ENCODE measurements at places on chromosomes 6 and 20. TPM values are rescaled to one million over a fixed set of nuclear protein-coding genes. Genes with fewer than 3 reads are reported as not detected.

GRCh38 chr6:123117145-123117908 lies 121.3 kb downstream of the CLVS2 start:
- H3K36me3 ChIP-seq = no peaks in the 10 kb centered on the region
- H3K27me3 ChIP-seq = no peaks in the 10 kb centered on the region
- no peak overlapping the region for H3K27ac ChIP-seq
- no peaks in the 10 kb centered on the region for H3K4me1 ChIP-seq
- H3K4me3 ChIP-seq = no peak overlapping the region

- DNase-seq = no peak
- H3K27me3 ChIP-seq = no peaks in the 10 kb centered on the region
- no peaks in the 10 kb centered on the region for H3K36me3 ChIP-seq
- H3K27ac ChIP-seq = no peak overlapping the region
- no peaks in the 10 kb centered on the region for H3K4me1 ChIP-seq
These were observed 81.9 kb downstream of the PLCB1 start for GRCh38 chr20:8213831-8214587.

DNA sequence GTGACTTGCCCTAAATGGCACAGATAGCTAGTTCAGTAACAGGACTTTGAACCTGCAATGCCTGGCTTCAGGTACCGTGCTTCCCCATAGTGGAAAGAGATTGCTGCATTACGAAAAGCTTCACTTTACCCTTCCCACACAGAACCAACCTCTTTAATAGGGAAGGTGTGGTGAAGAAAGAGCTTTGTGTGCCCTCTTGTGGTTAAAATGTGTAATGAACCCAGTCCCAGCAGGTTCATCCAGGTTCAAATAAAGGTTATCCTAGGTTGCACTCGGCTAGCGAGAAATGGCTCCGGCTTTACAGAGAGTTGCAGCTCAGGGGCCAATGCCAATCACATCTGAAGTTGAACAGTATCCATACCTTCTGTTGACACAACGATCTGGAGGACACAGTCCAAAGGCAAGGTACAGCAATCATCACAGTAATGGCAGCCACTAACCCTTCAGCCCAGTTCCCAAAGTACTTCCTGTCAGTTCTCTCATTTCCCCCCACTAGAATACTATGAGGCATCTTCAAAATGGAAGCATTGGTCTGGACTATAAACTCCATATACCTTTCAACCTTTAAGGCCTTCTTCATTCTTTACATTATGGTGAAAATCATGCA lies 3.0 kb downstream of the DEFB115 start:
- no peaks in the 10 kb centered on the region for H3K36me3 ChIP-seq
- no peak for DNase-seq
- H3K27ac ChIP-seq = no peak overlapping the region
- no peaks in the 10 kb centered on the region for H3K27me3 ChIP-seq

SLC24A3 gene
- total RNA-seq = 31.4 TPM

- H3K27me3 ChIP-seq = no peaks in the 10 kb centered on the region
- H3K4me3 ChIP-seq = no peak overlapping the region
- DNase-seq = peak; percentile 29
- no peak overlapping the region for H3K27ac ChIP-seq
- H3K36me3 ChIP-seq = no peaks in the 10 kb centered on the region
These were observed 33.9 kb downstream of the ADTRP start for GRCh38 chr6:11744753-11745152.

- no peaks in the 10 kb centered on the region for H3K27me3 ChIP-seq
- H3K36me3 ChIP-seq = no peaks in the 10 kb centered on the region
- H3K4me1 ChIP-seq = peaks cover 3% of the 10 kb centered on the region
- no peak for DNase-seq
These were observed 4.6 kb upstream of the MYB start for GRCh38 chr6:135176464-135176863.
